ENCODE measurements at places on chromosomes 3 and 15.

GRCh38 chr3:11335056-11335608, 62.9 kb downstream of the ATG7 start:
- no peak for DNase-seq

DNA sequence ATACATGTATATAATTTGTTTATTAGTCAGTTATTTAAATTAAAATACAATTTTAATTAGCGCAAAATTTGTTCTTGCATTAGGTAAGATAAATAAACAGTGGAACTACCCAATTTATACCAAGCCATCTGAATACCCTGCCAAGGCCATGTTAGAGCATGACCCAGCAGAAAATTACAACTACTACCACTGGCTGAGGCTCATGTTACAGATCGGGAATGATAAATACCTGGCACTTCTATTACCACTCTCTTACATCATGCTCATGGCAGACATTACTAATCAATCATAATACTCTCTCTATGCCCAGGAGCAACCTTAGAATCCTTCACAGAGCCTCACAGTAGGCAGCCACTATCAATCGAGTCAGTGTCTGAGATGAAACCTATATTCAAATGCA, 21.2 kb upstream of the LMOD3 start:
- no peak for DNase-seq

DNA sequence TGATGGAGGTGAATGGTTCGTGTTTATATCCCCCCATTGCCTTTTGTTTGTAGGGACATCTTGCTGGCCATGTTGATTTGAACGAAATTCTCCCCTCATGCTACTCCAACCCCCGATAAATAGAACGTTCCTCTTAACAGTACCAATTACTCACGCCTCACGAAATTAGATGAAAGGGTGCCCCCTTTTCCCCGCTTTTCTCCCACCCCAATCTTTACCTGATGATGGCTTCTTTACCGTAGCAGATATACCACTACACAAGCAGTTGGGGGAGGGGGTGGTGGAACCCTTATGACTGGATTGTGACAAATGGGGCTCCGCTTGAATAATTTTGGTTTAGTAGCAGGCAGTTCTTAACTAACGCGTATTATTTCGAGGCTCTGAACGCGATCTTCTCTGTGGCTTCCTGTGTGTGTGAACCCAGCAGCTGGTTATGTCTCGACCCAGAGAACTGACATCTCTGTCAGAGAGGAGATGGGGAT, 1.1 kb downstream of the PIAS1 start:
- peak; percentile 16 for DNase-seq

- DNase-seq: no peak
These were observed 88.9 kb upstream of the TBC1D5 start for GRCh38 chr3:17831366-17831765.

GRCh38 chr15:68700455-68701123, 120.1 kb downstream of the ANP32A start:
- DNase-seq: no peak

GRCh38 chr3:122962149-122962548, 65.4 kb downstream of the SEMA5B start:
- no peak for DNase-seq

- DNase-seq: no peak
These were observed 74.3 kb downstream of the B3GNT5 start for GRCh38 chr3:183327343-183327742.

GRCh38 chr3:160413613-160414248, 14.3 kb downstream of the SMC4 start:
- peak; percentile 25 for DNase-seq

DNA sequence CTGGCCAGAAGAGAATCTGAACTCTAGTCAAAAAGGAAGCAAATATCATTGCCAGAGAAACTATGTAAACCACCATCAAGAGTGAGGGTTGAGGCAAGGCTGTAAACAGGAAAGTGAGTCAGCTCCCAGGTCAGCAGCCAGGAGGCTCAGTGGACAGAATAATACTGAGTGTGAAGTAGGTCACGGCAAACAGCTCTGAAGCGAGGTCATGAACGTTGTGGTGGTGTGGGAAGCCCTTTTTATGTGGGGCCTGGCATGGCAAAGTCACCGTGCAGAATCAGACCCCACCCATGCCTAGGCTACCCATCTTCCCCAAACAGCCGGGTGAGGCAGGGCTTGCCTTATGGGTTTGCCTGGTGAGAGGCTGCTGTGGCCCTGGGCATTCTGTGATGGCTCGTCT, 43.9 kb downstream of the THBS1 start:
- peak; percentile 45 for DNase-seq

GRCh38 chr15:64209680-64210334, 47.0 kb upstream of the PPIB start:
- no peak for DNase-seq

DNA sequence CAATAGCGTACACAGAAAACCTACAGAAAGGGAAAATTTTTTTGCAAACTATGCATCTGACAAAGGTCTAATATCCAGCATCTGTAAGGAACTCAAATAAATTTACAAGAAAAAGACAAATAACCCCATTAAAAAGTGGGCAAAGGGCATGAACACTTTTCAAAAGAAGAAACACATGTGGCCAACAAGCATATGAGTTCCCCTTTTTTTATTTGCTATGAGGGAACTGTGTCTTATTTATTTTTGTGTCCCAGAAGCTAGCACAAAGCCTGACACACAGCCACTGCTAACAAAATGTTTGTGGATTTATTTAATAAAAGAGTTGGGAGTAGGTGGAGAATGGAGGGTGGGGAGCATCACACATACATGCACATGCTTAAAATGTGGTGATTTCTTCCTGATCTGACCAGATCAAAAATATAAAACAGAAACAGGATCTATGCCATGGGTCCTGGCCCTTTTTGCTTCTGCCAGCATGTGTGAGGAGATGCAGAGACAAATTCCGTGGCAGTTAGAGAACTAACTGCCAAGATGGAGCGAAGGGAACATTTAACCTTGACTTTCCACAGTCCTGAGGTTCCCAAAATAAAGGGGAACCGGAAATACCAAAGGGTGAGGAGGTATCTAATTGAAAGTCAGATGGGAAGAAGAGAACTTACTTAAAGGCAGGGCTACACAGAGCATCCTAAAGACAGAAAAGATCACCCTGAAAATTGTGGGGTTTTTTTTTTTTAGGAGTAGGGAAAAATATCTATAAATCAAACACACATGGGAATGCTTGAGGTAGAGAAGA, at the start of gene TMEM202:
Gene TMEM202 (plus strand): TSS at position 510 of the 793 bp plus-strand sequence. CDS start 22 bp downstream, at position 532.
- no peak for DNase-seq

- DNase-seq: peak; percentile 11
These were observed 2.2 kb downstream of the IGF1R start for GRCh38 chr15:98650417-98651035.

DNA sequence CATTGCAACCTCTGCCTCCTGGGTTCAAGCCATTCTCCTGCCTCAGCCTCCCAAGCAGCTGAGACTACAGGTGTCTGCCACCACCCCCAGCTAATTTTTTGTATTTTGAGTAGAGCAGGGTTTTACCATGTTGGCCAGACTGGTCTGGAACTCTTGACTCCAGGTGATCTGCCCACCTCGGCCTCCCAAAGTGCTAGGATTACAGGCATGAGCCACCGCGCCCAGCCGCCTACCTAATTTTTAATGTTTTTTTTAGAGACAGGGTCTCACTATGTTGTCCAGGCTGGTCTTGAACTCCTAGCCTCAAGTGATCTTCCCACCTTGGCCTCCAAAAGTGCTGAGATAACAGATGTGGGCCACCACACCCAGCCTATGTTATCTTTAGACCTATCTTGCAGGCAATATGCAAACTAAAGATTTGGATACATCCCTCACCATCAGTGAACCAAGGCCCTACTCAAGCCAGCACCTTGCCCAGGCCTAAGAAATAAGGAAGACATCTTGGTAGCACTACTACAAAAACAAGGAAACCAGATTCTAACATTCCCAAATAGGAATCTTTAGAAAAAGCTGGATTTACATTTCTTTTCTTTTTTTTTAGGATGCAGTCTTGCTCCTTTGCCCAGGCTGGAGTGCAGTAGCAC, 6.3 kb upstream of the GMPPB start:
- DNase-seq: no peak

DNA sequence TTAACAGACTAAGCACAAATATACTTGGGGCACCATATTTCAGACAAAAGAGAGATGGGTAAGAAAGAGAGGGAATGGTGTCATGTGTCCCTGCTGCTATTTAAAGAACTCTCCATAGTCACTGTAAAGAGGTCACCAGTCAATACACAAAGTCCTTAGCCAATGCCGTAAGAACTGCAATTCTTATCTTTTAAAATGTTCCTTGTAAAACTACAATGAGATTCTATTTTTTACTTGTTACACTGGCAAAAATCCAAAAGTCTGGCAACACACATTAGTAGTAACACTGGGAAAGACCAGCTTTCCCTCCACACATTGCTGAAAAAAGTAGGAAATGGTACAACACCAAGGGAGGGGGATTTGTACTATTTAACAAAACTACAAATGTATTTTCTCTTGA, 189.4 kb downstream of the TBC1D5 start:
- DNase-seq: no peak

DNA sequence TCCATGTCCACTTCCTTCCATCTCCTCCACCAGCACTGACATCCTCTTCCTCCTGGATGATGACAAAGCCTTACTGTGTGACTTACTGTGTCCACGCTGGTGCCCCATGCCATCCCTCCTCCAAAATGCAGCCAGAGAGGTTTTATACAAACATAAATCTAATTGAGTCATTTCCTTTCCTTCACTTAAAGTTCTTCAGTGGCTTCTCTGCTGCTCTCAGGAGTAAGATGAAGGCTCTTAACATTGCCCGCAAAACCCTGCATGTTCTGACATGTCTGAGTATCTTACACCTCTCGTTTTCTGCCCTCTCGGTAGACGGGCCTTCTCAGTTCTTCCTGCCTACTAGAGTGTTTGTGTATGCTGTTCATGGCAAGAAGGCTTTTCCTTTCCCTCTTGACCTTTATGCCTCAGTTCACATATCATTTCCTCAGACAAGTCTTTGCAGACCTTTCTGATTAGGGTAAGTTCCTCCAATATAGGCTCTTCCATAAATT, 175.5 kb downstream of the CFAP20DC start:
- DNase-seq: no peak

DNA sequence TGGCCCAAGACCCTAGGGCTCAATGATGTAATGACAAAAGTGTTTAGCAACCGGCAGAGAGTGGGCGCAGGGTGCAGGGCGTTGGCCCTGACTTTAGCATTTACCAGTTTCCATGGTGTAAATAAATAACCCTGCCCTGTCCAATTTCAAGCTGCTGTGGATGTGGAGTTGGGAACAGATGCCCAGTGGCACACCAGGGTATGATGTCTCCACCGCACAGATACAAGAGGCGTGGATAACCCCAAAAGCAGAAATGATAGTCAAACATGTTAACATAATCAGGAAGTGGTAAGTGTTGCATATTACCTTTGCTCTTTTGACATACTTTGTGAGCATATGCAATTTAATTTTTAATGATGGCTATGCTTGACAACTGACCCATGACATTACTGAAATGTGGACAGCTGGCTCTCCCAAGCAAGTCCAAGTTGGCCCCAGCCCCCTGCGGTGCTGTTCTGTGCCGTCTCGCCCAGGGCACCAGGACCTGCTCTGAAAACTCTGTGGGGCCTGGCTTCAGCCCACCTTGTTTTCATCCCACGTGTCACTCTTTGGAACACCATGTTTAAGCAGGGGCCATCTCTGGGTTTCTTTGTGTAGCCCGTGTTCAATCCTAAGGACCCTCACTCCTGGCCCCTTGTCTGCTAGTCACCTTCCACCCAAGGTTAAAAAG, 10.8 kb upstream of the ANPEP start:
- DNase-seq: no peak

DNA sequence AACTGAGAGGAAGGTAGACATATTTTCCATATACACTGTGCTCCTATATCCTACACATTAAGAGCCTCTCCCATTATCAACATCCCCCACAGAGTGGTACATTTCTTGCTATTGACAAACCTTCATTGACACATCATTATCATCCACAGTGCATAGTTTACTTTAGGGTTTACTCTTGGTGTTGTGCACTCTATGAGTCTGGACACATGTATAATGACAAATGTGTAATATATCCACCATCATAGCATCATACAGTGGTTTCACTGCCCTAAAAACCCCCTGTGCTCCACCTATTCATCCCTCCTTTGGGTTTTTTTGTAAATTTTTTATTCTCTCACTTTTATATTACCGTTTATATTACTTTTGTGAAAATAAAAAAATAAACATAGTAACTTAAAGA, 22.2 kb upstream of the CLDN18 start:
- no peak for DNase-seq

GRCh38 chr3:13670292-13670691, 121.4 kb downstream of the FBLN2 start:
- no peak for DNase-seq

GRCh38 chr3:180447136-180447535, 154.8 kb upstream of the TTC14 start:
- no peak for DNase-seq

- no peak for DNase-seq
These were observed 36.1 kb upstream of the CA12 start for GRCh38 chr15:63417721-63418120.

DNA sequence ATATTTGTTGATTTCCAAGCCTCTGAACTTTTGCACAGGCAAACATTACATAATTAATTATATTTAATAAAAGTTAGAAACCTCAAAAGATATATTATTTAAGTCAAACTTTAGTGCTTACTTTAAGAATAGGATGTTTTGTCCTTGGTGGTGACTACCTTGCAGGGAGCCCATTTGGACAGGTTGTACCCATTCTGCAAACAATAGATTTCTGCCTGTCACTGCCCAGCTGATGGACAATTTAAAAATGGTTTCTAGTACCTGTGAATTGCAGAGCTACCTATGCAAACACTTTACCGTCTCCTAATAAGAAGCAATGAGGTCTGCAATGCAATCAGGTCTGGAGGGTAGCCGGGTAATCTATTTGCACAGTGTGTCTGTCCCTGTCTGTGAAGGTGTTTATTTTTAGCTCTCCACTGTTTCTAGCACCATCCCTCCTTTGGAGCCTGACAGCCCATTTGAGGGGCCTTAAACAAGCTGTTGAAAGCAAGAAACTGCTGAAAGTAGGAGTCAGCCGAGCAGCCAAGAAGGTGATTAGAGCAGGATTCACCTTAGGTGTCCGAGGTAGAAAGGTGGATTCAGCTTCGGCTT, 556.2 kb upstream of the CFAP20DC start:
- no peak for DNase-seq

DNA sequence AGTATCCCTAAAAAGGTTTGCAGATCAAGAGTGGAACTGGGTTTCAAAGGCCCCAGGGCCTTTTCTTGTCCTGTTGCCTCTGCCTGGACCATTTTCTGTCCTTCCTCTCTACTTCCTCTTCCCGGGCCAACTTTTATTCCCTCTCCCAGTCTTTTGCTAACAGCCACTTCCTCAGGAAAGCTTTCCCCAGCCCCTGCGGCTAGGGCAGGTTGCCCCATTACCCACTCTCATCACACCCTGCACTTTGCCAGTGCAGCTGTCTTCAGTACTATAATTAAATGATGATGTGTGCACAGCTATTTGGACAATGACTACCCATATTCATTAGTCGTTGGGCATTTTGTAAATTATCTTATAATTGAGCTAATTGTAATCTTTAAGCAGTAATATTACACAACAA, 150.5 kb upstream of the THBS1 start:
- DNase-seq: no peak

GRCh38 chr3:7630351-7630911, 769.5 kb downstream of the GRM7 start:
- DNase-seq: no peak

GRCh38 chr3:32952369-32953077, 1.1 kb downstream of the CCR4 start:
- no peak for DNase-seq
